ENCODE measurements at places on chromosomes 1 and 21.
A peak's percentile ranks its signal among the peaks of the same experiment; 100 is the strongest.

GRCh38 chr21:45991606-45992300 lies 10.2 kb downstream of the COL6A1 start:
- no peak for DNase-seq

DNA sequence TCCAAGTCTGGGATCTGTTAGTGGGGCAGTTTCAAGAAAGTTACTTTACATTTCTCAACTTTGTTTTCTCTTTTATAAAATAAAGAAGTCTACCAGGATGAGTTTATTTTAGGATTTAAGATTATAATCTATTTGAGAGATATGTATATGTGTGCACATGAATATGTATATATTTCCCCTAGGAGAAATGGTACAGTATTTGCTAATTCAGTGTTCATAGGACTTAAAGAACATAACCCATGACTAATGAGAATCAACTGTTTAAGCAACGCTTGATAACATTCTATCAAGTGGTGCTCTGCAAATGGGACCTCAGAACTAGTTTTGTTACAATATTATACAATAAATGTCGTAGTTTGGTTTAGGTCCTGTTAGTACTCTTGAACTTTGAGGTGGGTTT lies 7.0 kb downstream of the BCAS2 start:
- DNase-seq = no peak

GRCh38 chr1:2650967-2651645 lies 18.3 kb upstream of the MMEL1 start:
- DNase-seq = no peak

- no peak for DNase-seq
Measured at GRCh38 chr21:40383951-40384350, 463.0 kb downstream of the DSCAM start.

DNA sequence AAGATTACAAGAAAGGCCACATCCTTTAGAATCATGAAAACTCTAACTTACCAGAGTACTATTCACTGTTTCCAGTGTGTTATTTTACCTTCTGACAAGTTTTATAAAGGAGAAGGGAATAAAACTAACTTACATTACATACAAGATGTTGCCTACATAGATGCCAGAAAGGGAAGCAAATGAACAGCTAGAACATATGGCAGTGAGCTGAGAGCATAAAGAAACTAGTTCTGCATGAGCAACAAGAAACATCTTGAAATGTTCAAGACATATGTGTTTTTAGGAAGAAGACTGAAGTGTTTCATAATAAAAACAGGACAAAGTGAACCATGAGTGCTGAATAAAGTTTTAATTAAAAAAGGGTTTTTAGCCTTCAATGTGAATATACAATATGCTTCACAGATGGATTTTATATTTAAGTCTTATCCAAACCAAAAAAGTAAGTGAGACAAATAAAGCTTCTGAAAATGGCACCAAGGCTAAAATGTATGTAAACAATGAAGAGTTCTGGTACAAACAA lies 39.4 kb downstream of the SLC5A9 start:
- no peak for DNase-seq

GRCh38 chr1:31931593-31932225 lies 6.5 kb downstream of the PTP4A2 start:
- DNase-seq = no peak

GRCh38 chr1:55127827-55128343 lies 87.3 kb downstream of the USP24 start:
- no peak for DNase-seq

- no peak for DNase-seq
Measured at GRCh38 chr1:47664356-47664755, 226.5 kb downstream of the FOXD2 start.

- peak; percentile 46 for DNase-seq
Measured at GRCh38 chr1:212669102-212669501, 30.5 kb downstream of the BATF3 start.

DNA sequence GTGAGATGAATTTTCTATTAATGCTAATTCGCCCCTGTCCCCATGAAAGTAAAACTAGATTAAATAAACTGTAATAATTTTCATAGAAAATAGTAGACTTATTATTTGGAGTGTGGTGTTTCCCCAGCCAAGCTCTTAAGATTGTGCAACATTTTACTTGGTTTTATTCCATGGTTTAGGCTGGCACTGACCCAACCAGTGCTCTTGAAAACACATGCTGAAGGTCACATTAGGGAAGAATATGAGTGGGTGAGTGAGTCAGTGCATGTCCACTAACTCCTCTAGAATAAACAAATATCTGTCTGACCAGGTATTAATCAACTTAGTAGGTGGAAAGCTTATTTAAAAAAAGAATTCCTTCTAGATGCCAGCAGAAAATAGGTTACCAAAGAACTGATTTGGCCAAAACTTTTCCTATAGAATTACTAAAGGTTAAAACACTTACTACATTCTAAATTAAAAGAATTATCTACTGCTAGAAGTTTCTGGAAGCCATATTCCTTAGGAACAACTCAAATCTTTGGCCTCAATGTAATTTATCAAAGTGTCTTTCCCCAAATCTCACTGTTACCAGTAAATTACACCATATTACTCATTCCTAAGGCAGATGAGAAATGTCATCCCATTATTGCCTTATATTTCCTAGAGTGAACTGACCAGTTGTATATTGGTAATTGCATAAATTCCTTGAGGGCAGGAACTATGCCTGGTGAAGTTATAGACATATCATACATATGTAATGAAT lies 89.7 kb upstream of the RGS1 start:
- DNase-seq = peak; percentile 65

DNA sequence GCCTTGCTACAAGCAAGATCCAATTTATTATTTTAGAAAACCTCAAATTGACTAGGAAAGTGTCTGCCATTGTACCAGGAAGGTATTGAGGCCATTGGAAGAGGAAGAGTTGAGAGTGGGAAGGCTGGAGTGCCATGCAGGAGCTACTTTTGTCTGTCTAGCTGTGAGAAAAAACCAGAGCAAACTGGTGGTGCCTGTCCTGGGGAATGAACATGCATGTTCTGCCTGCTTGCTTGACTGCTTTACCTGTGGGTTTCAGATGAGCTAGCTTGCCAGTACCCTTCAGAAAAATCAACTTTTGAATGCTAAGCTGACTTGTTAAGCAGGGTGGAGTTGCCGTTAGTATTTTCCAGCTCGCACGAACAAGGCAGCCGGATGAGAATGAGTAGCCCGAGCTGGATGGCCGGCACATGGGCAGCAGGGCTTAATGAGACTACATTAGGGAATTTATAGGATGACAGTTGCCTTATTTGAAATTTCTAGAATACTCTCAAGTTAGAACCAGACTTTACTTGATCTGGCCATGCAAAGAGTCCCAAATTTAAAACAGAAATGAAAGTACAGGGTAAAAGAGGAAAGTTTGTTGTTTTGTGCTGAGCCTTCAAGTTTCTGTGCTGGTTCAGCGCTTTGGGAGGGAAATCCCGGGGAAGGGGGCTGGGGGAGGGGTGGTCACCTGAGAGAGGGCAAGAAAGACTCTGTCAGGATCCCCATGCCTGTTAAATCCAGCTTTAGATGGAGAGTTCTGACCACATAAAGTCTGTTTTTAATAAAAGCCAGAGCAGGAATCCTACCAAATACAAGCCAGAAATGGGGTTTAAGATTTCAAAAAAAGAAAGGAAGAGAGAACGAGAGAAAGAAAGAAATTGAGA lies 29.6 kb upstream of the C1orf105 start:
- DNase-seq = no peak

DNA sequence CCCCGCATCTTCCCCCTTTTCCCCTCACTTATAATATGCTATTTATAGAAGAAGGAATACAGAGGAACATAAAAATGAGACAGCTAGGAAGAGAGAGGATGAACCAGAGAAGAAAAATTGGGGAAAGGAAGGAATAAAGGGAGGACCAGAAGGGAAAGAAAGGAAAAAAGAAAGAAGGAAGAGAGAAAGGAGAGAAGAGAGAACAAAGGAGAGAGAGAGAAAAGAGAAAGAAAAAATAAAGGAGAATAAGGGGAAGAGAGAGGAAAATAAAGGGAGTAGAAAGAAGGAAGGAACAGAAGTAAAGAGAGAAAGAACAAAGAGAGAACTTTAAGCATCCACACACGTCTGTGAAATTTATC lies 11.2 kb upstream of the IGSF3 start:
- no peak for DNase-seq

GRCh38 chr21:17050156-17050555 lies 462.7 kb upstream of the CXADR start:
- DNase-seq = no peak

GRCh38 chr1:194889310-194889709 lies 1702.9 kb upstream of the B3GALT2 start:
- DNase-seq = no peak

DNA sequence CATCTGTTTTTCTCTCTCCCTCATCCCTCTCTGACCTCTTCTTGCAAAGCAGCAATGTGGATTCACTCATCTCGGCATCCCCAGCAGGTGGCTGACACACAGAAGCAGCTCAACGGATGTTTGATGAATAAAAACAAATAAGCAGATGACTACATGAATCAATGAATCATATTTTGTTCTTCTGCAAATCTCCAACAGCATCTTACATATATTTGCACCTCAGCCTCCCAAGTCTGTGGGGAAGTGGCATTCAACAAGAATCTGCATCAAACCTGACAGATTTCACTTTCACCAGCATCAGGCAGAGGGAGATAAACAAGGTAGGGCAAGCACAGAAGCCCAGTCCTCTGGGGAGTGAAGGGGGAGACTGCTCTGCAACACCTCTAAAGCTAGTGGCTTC lies 34.0 kb downstream of the CAPN8 start:
- no peak for DNase-seq

DNA sequence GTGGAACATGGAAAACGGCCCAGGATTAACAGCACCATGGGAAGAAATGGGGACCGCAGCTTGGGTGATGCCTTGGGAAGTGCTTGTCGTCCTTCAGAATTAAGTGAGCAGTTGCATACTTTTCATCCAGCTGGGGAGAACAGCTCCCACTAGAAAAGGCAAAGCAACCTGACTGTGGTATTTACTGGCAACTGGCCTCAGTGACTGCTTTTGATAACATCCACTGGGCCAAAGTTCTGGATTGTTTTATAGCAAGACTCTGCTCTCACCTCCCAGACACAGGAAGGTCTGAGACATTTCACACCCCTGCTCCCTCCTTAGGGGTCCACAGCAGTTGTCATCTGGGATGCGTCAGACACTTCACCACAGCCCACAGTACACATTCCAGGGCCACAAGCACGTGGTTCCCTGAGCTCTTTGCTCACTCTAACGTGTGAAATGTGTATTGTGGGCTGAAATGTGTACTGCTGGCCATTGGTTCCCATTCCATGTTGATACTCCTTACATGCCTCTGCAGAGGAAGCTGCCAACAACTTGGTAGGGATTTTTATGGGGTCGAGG lies 6.6 kb downstream of the PAPPA2 start:
- DNase-seq = no peak

DNA sequence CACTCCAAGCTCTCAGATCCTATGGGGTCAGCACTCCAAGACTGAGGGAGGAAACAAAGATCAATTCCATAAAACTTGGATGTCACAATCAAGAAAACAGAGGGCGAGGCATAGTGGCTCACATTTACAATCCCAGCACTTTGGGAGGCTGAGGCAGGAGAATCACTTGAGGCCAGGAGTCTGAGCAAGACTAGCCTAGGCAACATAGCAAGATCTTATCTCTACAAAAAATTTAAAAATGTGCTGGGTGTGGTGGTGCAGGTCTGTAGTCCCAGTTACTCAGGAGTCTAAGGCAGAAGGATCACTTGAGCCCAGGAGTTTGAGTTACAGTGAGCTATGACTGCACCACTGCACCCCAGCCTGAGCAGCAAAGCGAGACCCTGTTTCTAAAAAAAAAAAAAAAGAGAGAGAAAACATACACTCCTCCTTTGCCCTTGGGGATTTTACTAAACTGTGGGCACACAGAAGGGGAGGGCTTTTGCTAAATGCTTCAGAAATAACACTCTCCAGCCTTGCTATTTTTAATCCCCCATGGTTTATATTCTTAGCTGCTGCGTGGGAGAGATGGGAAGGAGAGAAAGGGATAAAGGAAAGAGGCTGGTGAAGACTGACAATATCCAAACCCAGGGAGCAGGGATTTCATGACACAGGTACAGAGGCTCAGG lies 18.1 kb downstream of the ARHGEF2 start:
- DNase-seq = no peak

DNA sequence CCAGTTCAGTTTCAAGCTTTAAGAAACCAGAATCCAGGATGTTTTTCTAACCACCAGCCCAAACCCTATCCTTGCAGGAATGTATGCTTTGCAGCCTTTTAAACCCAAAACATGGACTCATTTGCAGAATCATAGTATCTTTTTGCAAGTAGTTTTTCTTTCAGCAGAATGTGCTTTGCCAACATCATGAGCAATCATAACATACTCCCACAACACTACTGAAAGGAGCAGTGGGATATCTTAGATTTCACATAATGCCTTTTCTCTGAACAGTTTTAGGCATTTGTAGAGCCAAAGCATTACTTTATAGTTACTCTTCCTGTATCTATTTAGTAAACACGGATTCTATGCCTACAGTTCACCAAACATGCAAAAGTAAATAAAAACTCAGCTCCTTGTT lies 10.0 kb upstream of the SH2D2A start:
- DNase-seq = no peak

DNA sequence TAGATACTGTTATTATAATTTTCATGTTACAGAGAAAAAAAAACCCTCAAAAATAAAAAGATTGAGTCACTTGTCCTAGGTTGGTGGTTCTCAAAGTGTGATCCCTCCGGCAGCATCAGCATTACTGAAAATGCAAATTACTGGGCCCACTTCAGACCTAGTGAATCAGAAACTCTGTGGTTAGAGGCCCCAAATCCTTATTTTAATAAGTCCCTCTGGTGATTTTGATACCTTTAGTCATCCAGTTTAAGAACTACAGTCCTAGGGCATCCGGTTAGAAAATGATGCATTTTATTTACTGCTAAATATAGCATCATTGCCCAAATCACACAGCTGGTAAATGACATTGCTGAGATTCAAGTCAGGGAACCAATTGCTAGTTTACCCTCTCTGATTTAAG lies 203.7 kb upstream of the RUNX1 start:
- DNase-seq = no peak

DNA sequence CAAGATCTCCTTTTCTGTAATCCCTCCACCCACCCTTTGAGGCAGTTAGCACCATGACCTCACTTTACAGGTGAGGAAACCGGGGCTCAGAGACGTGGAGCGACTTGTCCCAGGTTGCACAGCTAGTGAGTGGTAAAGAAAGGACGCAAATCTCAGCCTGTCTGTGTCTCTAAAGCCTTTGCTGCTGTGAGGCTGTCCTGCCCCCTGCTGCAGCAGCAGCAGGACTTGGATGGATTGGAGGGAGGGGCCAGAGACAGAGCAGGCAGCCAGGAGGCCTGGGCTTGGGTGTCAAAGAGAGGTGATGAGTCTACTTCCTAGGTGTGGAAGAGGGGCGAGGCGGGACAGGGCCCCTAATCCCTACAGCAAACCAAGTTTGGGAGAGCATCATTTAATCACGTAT lies 69.6 kb downstream of the PTPRU start:
- no peak for DNase-seq

- DNase-seq = peak; percentile 70
Measured at GRCh38 chr21:36887963-36888362, 78.5 kb downstream of the HLCS start.

DNA sequence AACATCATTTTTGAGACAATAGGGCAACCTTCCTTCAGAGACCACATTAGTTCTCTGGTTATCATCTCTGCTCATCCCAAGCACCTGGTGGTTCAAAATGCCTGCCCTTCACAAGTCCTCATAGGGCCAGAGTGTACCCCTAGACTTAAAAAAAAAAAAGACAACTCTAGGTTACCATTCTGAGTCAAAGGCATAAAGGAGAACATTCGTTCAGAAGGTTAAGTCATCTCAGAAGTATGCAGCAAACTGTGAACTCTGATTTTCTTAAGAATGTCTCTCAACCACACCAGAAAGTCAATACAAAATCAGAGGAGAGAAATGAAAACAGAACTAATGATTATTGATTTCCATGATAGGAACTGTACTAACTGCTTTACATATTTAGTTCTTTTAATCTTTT lies 9.2 kb upstream of the BEND5 start:
- DNase-seq = no peak

GRCh38 chr1:240687820-240688219 lies 75.9 kb upstream of the GREM2 start:
- no peak for DNase-seq
